ENCODE measurements at places on chromosomes 11 and 22.
A peak's percentile ranks its signal among the peaks of the same experiment; 100 is the strongest.

DNA sequence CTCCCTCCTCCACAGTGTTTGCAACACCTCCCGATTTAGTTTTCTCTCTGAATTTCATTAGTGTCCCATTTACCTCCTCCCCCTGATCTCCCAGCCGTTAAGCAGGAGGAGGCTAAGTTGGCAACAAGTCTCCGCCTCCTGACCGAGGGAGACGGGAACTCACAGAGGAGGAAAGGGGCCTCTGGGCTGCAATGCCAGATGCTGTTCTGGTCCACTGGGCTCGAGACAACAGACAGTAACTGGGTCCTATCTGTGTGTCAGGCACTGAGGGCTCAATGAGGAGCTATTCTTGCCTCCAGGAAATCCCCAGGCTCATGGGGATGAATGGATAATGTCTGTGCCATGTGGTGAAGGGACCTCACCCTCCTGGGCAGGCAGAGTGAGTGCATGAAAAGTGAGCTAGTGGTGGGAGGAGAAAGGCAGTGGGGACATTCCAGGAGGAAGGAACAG, 228.1 kb downstream of the TENM4 start:
- DNase-seq: no peak

- no peak for DNase-seq
These were observed 103.8 kb downstream of the CEP164 start for GRCh38 chr11:117431436-117431835.

- DNase-seq: no peak
These were observed 962.1 kb downstream of the JRKL start for GRCh38 chr11:97351939-97352338.

DNA sequence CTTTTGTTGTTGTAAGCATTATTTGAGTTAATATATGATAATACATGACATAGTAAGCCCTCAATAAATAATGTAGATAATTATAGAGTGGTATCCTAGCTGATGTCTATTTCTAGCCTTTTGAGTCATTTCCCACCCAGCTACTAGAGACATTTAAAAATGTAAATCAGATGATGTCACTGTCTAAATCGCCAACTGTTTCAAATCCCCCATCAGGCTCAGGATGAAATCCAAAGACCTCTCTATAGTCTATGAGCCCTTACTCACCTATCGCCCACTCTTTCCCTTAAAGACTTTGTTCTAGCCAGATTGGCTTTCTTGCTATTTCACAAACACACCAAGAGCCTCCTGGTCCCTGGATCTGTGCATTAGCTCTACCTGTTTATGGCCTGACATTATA, 135.4 kb upstream of the PLET1 start:
- no peak for DNase-seq

- peak; percentile 50 for DNase-seq
These were observed 300.6 kb downstream of the DDX10 start for GRCh38 chr11:108965306-108966001.

GRCh38 chr11:12111549-12112520, 1.4 kb downstream of the MICAL2 start:
- DNase-seq: no peak

DNA sequence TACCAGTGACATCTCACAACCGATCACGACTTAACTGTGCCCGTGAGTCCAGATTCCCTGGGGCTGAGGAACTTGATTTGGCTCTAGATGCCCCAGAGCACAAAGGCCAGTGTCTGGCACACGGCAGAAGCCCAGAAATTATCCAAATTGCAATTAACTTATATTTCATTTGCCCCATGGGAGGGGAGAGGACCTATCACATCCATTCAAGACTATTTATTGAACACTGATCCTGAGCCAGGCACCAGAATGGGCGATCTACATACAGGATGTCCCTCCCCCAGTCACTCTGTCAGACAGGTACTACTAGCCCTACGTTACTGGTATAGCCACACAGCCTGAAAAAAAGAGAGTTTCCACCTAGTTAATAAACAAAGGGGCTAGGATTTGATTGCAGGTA, 5.1 kb downstream of the DNAL4 start:
- DNase-seq: no peak
